Peyer's patch (tissue), 4 donors: ENCODE measurements at places on chromosomes 4 and X.

- DNase-seq = no peak
Measured at GRCh38 chr4:161813889-161814288, 349.9 kb downstream of the FSTL5 start.

GRCh38 chrX:21738210-21738949 is 19.5 kb downstream of the SMPX start:
- no peak for DNase-seq

- DNase-seq = no peak
Measured at GRCh38 chr4:165294907-165295306, 32.6 kb upstream of the MSMO1 start.

- no peak for DNase-seq
Measured at GRCh38 chrX:26581091-26581490, 365.1 kb downstream of the MAGEB5 start.

GRCh38 chrX:28613558-28613957 is 26.3 kb downstream of the IL1RAPL1 start:
- no peak for DNase-seq

- DNase-seq = no peak
Measured at GRCh38 chr4:106869551-106869950, 166.6 kb downstream of the DKK2 start.

DNA sequence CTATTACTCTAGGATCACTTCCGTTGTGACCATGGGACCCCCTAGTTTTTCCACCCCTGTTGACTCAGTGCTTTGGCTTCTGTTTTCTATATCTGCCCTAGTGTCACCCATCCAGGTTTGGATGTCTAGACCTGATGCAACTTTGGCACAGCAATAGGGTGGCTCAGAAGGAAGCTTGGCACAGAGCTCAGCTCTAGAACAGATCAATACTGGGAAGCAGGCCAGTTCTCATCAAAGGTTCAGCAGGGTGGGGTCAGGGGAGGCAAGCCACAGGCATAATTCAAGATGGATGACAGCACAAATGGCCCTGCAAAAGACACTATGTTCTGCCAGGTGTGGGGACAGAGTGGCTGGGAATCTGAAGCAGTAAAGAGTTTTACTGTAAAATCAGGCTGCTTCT is 74.2 kb upstream of the EGFL6 start:
- no peak for DNase-seq

DNA sequence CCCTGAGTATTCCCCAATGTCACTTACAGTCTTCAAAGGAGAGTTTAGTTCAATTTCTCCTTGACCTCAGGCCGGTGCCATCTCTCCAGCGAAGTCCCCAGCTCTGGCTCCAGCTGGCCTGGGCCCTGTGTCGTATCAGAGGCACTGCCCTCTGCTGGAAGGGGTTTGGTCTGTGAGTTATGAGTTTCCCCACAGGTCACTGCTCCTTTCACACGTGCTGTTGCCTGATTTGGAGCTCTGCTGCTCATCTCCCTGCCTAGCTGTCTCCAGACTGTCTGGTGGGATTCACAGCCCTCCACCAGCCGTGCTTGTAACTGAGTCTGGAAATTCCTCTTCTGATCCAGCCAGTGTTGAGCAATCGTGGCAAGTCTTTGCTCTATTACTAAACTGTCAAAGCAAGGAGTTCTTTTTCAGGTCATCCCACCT is at the start of gene RAP2C:
TSS of gene RAP2C (minus strand) at position 105 of the 426 bp plus-strand sequence. CDS start 2,179 bp downstream, outside the sequence.
- peak; percentile 90 for DNase-seq

GRCh38 chrX:109822861-109823260 is 89.8 kb upstream of the ACSL4 start:
- no peak for DNase-seq

DNA sequence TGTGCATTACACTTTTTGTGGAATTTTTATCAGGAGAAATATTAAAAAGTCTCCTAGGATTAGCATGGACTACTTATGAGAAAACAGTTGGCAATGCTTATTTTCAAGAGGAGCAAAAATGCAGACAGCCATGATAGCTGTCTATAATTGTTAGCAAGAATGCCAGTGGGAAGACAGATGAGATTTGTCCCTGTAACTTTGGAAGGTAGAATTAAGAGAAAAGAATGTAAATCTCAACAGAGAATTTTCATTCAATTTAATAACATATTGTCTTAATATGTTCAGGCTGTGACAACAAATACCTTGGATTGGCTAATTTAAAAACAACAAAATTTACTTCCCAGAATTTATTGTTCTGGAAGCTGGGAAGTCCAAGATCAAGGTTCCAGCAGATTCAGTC is 349.2 kb downstream of the IQCM start:
- no peak for DNase-seq

DNA sequence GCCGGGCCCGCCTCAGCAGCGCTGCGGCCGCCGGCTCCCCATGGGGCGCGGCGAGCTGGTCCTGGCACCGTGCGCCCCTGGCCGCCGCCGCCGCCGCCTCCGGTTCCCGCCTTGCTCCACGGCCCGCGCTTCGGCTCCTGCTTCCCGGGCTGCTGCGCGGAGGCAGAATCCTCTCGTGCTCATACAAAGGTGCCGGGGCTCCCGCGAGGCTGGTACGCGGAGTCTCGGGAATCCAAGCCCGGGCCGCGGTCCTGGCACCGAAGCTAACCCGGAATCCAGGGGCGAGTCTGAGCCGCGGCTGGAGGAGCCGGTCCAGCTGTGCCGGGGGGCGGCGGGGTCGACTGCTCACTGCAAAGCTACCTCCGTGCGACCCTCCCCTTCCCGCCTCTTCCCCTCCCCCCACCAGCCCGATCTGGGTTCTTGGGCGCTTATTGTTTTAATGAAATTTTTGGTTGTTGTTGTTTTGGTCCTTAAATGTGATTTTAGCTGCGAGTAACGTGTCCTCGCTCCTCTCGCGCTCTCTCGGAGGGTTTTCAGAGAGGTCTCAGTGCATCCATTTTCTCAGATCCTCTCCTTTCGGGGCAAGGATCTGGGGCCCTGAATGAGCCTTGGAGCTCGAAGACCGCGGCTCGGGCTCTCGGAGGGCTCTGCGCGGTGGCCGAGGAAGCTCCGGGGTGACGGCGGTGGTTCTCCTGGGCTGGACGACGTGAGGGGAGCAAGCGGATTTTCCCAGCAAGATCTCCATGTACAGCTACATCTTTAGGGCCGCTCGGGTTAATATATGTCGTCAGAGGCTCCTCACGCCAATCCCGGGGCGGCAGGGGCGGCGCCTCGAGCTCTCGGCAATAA is at the start of gene HAND2:
TSS of gene HAND2 (minus strand) at position 753 of the 849 bp plus-strand sequence. CDS start 940 bp downstream, outside the sequence.
- DNase-seq = no peak

GRCh38 chr4:90146306-90146705 is 19.1 kb downstream of the CCSER1 start:
- DNase-seq = no peak

GRCh38 chr4:78634011-78634664 is 82.6 kb downstream of the ANXA3 start:
- no peak for DNase-seq

- DNase-seq = peak; percentile 10
Measured at GRCh38 chrX:1475881-1476280, 23.2 kb upstream of the ASMTL start.

DNA sequence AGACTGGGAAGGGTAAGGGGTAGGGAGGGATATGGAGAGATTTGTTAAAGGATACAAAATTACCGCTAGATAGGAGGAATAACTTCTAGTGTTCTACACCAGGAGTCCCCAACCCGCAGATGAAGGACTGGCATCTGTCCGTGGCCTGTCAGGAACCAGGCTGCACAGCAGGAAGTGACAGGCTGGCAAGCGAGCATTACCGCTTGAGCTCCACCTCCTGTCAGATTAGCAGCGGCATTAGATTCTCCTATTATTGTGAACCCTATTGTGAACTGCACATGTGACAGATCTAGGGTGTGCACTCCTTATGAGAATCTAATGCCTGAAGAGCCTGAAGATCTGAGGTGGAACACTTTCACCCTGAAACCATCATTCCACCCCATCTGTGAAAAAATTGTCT is 27.9 kb upstream of the BBS7 start:
- no peak for DNase-seq

- DNase-seq = no peak
Measured at GRCh38 chrX:369563-370101, 17.1 kb downstream of the PPP2R3B start.

- no peak for DNase-seq
Measured at GRCh38 chrX:151621422-151621821, 57.9 kb downstream of the PASD1 start.

DNA sequence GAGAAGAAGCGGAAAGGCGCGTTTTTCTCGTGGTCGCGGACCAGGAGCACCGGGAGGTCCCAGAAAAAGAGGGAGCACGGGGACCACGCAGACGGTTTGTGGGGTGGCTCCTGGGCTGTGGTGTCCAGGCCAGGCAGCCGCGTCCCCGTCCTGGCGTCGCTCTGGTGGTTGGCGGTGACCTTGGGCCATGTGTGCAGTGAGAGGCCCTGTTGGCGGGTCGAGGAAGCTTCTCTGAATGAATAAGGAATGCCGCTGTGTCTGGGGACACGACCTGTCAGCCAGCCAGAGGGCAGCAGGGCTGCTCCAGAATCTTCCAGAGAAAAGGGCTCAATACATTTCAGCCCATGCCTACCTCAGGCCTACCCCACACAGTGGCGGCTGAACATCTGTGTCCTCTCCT is 24.3 kb upstream of the HGFAC start:
- DNase-seq = peak; percentile 29

GRCh38 chrX:23841847-23842522 is 59.0 kb downstream of the SAT1 start:
- DNase-seq = no peak

- no peak for DNase-seq
Measured at GRCh38 chr4:183401473-183401872, 43.0 kb upstream of the CDKN2AIP start.

DNA sequence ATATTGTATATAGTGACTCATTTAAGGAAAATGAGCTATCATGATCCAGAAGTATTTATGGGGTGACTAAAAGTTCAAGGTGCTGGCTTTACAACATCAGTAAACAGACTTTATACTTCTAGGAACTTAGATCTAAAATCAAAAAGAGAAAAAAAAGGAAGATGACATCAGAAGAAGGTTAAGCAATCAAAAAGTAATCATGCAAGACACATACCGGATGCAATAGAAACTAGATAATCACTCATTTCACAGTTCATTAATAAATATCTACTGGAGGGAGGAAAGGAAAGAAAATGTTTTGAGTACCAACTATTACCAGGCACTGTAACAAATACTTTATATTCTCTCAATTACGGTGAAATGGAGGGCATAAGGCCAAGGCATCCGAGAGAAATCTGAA is 276.4 kb downstream of the SPRY1 start:
- DNase-seq = no peak

DNA sequence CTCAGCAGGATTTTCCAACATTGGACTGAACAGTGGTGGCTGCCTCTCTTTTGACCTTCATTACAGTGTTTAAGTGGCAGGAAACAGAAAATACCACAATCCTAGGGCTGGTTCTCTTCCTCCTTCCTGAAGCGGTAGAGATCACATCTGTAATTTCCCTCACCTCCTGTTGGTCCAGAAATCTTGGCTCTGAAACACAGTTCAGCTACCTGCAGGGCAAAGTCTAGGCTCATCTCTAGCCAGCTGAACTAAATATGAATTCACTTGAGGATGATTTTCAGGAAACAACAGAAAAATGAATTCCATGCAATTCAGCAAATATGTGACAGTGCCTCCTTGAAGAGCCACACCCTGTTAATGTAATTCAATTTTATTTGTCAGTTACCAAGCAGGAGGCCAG is 531.9 kb downstream of the INPP4B start:
- no peak for DNase-seq

DNA sequence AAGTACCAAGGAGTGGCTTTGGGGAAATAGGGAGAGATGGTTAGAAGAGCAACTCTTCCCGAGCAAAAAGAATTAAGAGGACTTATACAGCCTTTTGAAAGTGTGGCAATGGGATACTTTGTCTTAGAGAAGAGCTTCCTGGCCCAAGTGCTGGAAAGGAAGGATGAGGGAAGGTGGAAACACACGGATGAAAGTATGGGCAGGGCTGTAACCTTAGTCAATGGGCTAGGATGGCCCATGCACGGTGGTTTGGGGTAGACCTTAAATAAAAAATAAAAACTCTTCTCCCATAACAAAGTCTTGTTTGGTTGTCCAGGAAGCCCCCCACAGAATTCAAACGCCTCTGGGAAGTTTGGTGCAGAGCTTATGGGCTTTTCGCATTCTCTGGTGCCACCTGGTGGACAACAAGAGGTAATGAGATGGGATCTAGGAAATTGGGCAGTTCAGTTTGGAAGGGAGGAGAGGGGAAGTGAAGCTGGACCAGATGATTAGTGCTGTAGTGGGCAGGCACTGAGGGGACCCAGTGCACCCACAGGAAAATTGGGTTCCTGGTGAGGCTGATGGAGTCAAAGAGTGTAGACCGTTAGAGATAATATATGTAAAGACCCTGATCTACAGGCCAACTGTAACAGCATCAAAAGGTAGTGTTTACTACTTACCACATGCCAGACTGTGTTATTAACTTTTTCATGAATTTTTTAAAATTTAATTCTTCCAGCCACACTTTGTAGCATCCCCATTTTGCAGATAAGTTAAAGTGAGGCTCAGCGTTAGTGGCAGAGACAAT is 13.8 kb upstream of the ENOX2 start:
- DNase-seq = peak; percentile 18

- no peak for DNase-seq
Measured at GRCh38 chr4:155544547-155544946, 122.1 kb upstream of the GUCY1A1 start.

- DNase-seq = no peak
Measured at GRCh38 chrX:139831675-139832456, 101.0 kb downstream of the ATP11C start.

DNA sequence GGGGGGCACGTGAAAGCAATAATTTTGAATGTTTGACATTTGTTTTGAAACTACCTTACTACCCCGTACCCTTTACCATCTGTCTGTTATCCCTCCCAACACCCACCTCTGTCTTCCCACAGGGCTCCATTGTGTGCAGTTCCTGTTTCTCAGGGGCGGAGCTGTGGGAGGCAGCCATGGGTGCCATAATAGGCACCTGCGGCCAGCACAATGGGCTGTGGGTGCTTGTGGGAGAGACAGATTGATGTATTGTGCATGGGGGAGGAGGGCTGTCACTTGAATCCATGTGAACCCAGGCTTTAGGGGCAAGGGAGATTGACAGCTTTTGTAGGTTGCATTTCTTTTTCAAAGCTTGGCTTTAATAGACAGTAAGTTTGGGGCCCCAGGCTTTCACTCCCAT is 122.6 kb upstream of the CXorf66 start:
- no peak for DNase-seq

- DNase-seq = no peak
Measured at GRCh38 chr4:88457307-88458103, 586 bp downstream of the HERC5 start.

DNA sequence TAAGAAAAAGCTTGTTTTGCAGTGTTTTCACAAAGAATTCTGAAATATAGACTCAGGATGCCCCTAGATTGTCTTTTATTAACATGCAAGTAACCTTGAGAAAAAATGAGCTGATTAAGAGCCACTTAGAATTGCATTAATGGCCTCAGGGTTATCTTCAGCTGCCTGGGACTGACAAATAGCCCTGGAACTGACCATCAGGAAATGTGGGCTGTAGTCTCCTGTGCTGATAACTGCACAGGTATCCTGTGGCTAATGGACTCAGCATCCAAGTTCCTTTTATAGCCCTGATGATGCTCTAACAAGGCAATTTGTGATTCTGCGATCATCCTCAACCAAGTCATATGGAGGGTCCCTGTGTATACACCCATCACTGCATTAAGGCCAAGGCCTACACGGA is 17.0 kb downstream of the CA5B start:
- DNase-seq = no peak

GRCh38 chr4:119721878-119722277 is 93.3 kb upstream of the PDE5A start:
- DNase-seq = no peak

GRCh38 chr4:2041239-2042130 is 17.6 kb upstream of the NAT8L start:
- peak; percentile 77 for DNase-seq
